ENCODE measurements at places on chromosomes 3 and 15.

DNA sequence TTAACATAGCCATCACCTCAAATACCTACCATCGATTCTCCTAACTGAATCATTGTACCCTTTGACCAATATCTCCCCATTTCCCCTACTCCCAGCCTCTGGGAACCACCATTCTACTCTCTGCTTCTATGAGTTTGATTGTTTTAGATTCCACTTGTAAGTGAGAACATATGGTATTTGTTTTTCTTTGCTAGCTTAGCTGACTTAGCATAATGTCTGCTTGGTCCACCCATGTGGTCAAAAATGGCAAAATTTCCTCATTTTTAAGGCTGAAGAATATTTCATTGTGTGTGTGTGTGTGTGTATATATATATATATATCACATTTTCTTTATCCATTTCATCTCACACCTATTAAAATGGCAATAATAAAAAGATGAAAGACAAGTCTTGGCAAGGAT lies 469.3 kb downstream of the FHIT start:
- DNase-seq = no peak

- DNase-seq = no peak
Measured at GRCh38 chr15:96358001-96358801, 27.7 kb downstream of the NR2F2 start.

DNA sequence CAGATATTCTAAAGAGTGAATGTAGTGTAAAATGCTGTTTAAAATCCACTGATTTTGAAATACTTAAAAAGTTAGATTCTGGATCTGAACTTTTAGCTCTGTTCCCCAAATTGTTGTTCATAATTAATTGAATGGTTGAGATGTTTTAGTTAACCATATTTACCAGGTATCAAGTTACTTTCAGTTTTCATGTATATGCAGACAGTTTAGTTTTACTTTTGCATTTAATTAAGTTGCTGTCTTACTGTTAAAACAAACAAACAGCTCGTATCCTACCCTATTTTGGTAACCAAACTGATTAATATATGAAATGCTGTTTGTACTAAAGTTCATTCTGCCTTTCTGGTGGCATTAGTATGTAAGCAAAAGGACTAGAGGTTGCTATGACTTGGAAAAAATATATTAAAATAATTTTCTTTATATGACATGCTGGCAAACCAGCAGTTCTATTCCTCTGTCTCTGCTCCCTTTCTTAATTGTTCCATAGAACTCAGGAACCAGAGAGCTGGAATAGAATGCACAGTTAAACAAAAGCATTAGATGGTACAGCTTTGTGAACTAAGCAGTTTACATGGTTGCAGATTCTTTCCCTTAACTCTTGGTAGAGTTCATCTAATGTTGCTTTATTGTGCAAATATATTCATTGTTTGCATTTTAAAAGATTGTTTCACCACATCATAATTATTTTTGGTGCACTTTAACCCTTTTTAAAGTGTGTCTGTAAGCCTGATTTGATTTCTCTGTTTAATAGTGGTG lies 39.5 kb upstream of the SCAANT1 start:
- DNase-seq = no peak

DNA sequence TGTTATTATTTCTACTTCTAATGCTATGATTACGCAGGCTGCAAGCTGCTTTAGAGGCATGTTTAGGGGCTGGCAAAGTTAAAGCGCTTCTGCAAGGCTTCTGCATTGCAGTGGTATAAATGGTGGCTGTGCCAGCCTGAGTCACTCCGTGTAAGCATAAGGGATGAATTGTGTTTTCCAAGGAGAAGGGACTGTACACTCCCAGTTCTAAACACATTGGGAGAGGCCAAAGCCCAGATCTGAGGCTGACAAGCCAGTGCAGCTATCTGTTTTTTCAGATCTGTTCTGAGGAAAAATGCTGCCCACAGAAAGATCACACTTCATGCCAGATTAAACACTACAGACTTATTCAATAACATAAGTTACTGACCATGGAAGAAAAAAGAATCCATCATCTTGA lies 83.8 kb downstream of the PRICKLE2 start:
- no peak for DNase-seq

DNA sequence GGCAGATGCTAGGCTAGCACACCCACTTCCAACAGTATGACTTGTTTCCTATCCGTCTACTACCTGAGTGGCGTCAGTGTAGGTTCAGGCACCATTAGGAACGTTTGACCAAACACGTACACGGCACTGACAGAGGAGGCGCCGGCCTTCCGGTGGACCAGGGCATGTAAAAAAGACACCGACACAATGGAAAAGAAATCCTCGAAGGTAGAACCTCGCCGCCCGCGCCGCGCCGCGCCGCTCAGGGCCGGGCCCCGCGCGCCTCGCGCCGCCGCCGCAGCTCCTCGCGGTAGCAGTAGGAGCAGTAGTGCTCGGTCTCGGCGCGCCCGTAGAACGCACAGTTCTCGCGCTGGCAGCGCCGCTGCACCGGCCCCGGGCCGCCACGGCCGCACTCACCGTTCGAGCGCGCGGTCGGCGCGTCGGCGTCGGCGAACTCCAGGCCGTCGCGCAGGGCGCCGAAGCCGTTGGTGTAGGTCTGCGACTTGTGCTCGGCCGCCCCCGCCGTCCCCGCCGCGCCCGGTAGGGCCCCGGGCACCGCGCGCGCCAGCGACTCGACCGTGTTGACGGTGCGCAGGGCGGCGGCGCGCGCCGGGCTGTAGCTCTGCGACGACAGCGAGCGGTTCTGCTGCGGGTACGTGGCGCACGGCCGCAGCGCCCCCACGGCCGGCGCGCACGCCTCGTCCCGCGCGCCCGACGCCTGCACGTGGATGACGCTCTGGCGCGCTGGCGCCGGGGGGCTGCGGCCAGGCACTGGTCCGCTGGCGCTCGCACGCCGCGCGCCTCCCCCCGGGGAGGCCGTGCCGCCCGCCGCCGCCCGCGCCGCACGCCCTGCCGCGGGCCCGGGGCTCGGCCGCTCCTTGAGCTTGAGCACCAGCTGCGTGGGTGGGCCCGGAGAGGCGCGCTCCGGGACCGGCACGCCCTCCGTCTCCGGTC lies 156.7 kb downstream of the KLF13 start:
- no peak for DNase-seq

DNA sequence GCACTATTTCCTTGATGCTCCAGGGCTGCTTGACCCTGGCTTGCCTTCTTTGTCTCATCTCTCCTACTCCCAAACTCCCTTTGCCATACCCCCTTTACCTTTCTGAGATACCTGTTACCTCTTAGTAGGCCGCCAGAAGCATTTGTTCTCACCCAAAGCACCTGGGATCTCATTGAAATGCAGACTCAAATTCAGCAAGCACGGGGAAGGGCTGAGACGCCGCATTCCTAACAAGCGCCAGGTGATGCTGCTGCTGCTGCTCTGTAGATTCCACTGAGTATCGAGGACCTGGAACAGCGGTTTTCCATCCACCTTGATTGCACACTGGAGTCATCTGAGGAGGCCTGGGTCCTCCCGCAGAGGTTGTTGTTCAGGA lies 91.8 kb downstream of the TMEM266 start:
- no peak for DNase-seq

DNA sequence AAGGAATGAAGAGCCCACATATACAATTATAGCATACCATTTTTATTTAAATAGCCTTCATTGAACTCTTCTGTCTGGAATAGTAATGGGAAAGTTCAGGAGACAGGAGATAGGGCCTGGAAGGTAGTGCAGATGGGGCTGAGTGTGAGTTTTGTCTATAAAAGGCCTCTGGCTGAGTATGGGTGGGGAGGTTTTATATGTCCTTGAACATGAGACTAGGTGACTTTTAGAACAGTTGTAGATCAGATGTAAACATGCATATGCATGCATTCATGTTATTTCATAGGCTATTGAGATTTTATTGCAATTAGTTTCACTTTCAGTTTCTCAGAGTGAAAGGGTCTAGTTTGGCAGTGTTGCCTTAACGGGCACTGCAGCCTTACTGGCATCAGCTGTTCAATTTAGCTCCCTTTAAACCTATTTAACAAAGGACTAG lies 27.1 kb downstream of the CGGBP1 start:
- DNase-seq = no peak

DNA sequence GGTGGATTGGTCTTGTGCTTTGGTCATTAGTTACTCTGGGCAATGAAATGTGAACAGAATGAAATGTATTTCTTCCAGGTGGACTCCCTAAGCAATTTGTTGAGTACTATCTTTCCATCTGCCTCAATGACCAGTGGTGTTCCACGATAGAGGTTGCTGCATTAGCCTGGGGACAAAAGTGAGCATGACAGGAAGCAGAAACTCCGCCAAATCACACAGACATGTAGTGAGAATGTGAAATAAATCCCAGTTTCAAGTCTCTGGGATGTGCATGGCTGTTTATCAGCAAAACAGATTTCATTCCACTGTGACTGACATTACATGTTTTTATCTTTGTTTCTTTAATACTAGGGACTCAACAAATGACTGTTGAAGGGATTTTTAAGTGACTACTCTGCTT lies 63.3 kb upstream of the DCBLD2 start:
- no peak for DNase-seq

DNA sequence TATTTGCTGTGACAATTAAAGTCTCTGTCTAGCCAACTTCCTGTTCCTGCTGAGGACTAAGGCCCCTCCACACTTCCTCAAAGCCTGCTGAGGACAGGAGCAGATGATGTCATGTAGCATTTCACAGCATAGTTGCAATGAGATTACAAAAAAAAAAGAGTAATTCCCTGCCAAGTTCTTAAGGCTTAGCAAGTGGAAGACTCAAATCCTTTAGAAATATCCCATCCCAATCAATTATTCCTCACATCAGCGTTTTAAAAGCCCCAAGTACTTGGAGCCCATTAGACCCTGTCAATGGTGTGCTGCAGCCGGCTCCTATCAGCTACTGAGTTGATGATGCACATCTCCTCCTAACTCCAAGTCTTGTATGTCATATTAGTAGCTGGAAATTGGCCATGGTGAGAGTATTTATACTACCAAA lies 51.7 kb downstream of the TRANK1 start:
- no peak for DNase-seq

- no peak for DNase-seq
Measured at GRCh38 chr15:29571792-29572431, 250.4 kb downstream of the TJP1 start.

- no peak for DNase-seq
Measured at GRCh38 chr15:92565351-92566125, 90.0 kb downstream of the FAM174B start.

DNA sequence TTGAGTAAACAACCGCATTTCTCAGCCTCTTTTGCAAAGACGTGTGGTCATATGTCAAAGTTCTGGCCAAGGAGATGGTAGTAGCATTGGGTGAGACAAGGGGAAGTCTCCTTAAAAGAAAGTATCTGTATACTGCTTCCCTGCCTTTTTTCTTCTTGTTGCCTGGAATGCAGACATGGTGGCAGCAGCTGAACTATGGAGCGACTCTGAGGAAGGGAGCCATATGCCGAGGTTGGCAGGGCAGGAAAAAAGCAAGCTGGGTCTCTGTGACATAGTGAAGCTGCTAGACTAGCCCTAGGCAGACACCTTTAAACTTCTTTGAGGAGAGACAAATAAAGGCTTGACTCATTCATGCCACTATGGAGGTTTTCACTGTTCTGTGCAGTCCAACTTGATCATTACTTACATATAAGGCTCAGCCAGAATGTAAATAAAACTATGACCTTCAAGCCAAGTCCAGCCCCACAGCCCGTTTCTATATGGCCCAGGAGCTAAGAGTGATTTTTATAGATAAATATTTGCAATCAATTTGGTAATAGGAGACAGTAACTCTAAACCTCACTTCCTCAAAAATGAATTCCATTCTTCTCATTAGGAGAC lies 30.6 kb upstream of the PRICKLE2 start:
- DNase-seq = no peak

DNA sequence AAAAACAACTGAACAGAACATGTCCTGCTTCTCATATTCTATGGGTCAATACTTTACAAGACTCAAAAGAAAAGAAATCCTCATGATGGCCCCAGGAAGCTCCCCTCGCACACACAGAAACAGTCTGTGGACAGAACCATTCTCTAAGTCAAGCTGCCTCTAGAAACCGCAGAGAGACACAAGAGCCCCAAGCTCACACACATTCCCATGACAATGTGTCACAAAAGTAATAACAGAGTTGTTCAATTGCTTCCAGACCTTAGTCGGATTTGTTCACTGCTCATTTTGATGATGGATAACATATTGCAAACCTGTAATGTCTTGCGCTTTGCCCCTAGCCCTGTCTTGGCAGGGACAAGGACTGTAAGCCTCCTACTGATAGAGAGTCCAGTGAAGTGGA lies 60.9 kb downstream of the UMPS start:
- DNase-seq = no peak

- no peak for DNase-seq
Measured at GRCh38 chr15:29361560-29361959, 91.9 kb upstream of the NSMCE3 start.

DNA sequence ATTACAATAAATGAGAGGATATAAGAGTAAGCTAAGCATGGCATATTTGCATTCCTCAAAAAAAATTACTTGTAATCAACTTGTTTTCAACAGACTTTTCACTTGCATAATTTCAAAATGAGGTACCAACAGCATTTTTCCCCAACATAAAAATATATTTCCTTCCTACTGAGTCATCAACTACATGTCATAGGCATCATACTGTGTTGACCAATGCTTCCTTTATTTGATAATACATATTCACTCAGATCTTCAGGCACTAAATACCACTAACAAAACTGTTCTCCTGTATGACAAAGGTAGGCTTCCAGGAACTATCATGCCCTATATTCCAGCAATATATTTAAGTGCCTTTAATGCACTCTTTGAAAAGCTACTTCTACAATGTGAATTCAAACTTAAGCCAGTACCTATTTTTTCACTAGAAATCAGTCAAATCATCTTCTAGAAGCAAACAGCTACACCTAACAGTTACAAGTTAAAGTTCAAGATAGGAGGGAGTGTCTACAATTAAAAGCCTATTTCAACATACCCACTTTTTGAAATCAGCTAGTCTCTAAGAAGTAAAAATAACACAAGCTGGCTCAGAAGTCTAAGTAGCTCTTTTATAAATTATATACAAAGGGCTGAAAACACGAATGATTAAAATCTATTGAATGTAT lies 11.3 kb downstream of the ADAM10 start:
- no peak for DNase-seq

DNA sequence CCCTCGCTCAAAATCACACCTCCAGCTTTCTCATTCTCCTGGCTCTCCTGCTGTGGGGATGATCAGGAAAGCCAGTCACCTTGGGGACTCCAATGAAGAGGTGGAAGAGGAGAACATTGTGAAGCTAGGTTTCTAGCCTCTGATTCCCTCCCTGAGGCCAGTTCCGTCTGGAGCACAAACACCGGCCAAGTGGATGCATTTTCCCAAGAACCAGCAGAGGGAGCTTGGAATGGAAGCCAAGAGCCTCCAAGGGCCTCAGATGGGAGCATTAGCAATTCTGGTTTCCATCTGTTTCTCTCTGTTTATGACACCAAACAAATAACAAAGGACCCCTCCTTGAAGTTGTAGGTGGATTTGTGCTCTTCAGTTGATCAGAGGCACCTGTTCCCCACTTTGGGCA lies 40.6 kb upstream of the NMNAT3 start:
- no peak for DNase-seq

GRCh38 chr3:69283496-69283895 lies 102.4 kb downstream of the FRMD4B start:
- no peak for DNase-seq

GRCh38 chr15:49706805-49707204 lies 86.0 kb downstream of the DTWD1 start:
- DNase-seq = no peak

Data from hypothalamus (tissue), 51 donors.